Activated CD8-positive, alpha-beta memory T cell treated with anti-CD3 and anti-CD28 coated beads, Interleukin-2, amount 10 ng/mL, durations not matched to agents 7 days and 5 days (primary cell): ENCODE measurements at places on chromosomes 6 and 20. TPM values are rescaled to one million over a fixed set of nuclear protein-coding genes. Genes with fewer than 3 reads are reported as not detected.

GRCh38 chr20:12255461-12255970, 337.8 kb downstream of the BTBD3 start:
- no peaks in the 10 kb centered on the region for H3K27me3 ChIP-seq
- no peaks in the 10 kb centered on the region for H3K36me3 ChIP-seq
- H3K4me3 ChIP-seq, result no peak overlapping the region
- DNase-seq, result no peak

PFDN6 gene
- total RNA-seq, result 90.3 TPM

GRM4 gene
- not detected for total RNA-seq

CLDN20 gene
- total RNA-seq, result not detected

DNA sequence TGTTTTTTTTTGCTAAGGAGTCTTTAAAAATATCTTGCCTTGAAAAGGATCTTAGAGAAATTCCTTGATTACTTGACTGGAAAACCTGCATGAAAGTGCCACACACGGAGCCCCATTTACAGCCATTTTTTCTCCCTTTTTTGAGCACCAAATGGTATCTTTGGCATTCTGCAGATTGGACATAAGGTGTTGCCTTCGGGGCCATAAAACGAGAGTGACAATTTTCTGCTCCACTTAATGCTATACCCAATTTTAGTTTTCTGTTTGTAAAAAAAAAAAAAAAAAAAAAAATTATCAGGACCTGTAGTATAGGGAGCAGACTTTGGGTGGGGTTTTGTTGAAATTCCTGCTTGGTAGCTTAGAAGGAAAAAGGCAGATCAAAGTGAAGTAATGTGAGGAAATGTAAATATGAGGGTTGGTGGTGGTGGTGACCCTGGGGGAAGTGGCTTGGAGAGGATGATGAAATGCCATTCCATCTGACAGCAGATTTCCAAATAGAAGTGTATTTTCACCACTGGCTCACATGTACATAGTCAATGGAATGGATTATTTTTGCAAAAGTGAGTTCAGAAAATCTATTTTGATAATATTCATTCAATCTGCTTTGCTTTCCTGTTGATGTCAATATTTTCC, 212.1 kb upstream of the SOX4 start:
- H3K4me1 ChIP-seq, result no peaks in the 10 kb centered on the region
- no peak for DNase-seq
- H3K27me3 ChIP-seq, result no peaks in the 10 kb centered on the region
- H3K27ac ChIP-seq, result no peak overlapping the region

TFAP2B gene
- not detected for total RNA-seq

DNA sequence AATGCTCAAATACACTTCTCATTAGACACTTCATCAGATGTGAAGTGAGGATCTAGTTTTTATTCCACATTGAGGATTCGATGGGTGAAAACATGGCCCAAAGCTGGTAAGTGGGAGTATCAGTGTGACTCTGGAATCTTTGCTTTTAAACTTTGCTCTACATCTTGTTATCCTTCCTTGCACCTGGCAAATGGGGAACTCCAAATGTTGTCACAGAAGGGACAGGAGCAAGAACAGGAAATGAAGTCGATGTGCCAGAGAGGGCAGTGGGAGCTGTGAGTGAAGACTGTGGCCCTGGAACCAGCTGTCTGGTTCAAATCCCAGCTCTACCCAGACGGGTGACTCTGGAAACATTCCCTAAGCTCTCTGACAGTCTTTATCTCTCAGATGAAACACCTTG, 86.7 kb upstream of the AGPAT4 start:
- H3K36me3 ChIP-seq, result peaks cover 3% of the 10 kb centered on the region
- no peak overlapping the region for H3K4me3 ChIP-seq

DNA sequence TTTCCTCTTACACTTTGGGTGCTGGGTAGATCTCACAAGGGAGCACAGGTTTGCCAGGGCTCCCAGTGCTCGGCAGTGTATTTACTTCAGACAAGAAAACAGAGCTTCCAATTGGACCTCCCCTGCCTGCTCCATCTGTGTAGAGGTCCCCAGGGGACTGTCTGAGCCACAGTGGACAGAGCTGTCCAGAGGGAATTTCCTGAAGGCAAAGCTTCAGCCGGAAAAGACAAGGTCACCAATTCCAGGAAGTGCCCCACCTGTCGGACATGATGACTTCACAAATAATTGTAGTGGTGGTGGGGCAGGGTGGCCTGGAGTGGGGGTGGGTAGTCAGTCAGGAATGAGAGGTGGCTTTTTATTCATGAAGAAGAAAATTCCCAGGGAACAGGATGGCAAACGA, 18.6 kb downstream of the ADGRF5 start:
- no peaks in the 10 kb centered on the region for H3K27me3 ChIP-seq
- H3K27ac ChIP-seq, result no peak overlapping the region
- H3K36me3 ChIP-seq, result no peaks in the 10 kb centered on the region
- no peak for DNase-seq

DNA sequence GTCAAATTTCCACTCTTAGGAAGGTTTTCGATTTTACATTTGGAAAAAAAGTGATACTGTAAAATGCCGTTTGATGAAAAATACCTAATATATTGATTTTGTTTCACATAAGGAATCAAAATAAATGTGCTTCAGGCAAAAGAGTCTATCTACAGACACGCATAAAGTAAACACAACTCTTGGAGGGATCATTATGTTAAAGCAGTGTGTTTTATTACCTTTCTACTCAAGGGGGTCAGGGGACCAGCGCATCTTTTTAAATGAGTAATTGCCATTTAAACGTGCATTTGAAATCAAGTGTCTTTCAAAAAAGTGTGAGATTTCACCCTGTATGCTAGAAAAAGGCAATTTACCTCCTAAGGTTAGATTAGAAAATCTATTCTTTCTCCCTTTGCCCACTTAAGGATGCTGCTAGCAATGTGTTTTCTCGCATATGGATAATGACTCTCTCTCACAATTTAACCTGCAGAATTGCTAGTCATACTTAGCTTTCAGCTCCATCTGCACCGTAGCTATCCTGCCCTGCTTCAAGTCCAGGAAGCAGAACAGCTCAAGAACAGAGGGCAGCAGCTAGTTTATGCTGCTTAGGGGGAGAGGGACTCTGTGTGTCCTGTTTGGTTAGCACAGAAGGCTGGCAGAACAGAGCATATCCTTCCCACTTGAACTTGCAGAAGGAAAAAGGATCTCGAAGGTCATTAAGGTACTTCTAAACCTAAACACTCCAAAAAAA, 35.0 kb downstream of the NKAIN2 start:
- H3K27me3 ChIP-seq, result no peaks in the 10 kb centered on the region
- no peak overlapping the region for H3K4me3 ChIP-seq
- no peaks in the 10 kb centered on the region for H3K36me3 ChIP-seq

COL10A1 gene
- not detected for total RNA-seq

- H3K36me3 ChIP-seq, result no peaks in the 10 kb centered on the region
- no peak overlapping the region for H3K4me3 ChIP-seq
- no peaks in the 10 kb centered on the region for H3K4me1 ChIP-seq
- DNase-seq, result no peak
- peaks cover 21% of the 10 kb centered on the region for H3K27me3 ChIP-seq
- no peak overlapping the region for H3K27ac ChIP-seq
Observed at GRCh38 chr6:13072686-13073347, 255.5 kb downstream of the TBC1D7 start.

GRCh38 chr20:24572862-24573261, 103.4 kb downstream of the SYNDIG1 start:
- H3K36me3 ChIP-seq, result no peaks in the 10 kb centered on the region
- DNase-seq, result no peak
- no peaks in the 10 kb centered on the region for H3K27me3 ChIP-seq
- H3K27ac ChIP-seq, result no peak overlapping the region
- no peak overlapping the region for H3K4me3 ChIP-seq

DNA sequence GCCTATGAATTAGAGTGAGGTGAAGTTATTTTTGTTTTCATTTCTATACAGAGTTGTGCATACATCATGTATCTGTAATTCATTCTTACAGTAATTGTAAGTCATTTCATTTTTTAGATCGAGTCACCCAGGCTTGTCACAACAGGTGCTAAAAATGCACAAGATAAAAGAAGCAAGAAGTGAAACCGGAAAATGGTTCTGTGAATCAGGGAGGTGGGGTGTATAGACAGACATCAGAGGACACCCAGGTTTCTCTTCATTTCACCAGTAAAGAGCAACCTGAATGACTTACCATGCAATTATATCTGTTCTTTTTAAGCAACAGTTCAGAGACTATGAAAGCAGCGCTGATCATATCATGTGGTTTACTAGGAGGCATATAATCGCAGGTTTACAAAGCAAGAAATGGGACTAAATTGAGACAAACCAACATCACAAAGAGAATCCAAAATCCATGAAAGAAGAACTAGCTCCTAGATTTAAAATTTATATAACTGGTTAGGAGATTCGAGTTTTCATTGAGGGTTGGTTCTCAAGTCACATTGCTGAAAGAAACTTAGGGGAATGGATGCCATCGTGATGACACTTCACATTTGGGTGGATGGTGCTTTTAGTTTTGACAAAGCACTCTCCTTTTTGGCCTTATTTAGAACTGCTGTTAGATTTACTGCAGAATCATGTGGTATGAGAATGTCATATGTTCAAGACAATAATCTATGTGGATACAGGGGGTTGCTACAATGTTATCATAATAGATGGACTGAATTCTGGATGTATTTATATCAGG, 27.9 kb upstream of the TBC1D7 start:
- H3K36me3 ChIP-seq, result no peaks in the 10 kb centered on the region
- peaks cover 50% of the 10 kb centered on the region for H3K4me1 ChIP-seq
- H3K27me3 ChIP-seq, result no peaks in the 10 kb centered on the region
- H3K27ac ChIP-seq, result peak overlapping the region; percentile 96
- peak overlapping the region; percentile 65 for H3K4me3 ChIP-seq

DNA sequence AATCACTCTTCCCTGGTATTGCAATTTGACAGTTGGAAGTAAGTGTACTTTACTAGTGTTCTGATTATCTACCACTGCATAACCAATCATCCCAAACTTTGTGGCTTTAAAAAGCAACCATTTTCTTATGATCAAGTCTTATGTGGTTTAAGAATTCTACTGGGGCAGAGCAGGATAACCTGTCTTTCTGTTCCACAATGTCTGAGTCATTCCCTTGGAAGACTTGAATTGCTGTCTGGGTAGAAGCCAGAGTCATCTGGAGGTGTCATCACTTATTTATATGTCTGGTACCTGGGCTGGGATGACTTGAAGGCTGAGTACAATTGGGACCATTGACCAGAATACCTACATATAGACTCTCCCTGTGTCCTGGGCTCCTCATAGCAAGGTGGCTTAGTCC, 644.3 kb downstream of the HDGFL1 start:
- DNase-seq, result no peak
- no peaks in the 10 kb centered on the region for H3K27me3 ChIP-seq
- H3K27ac ChIP-seq, result no peak overlapping the region

GRCh38 chr6:138486249-138487101, 12.8 kb downstream of the NHSL1 start:
- DNase-seq, result no peak
- no peak overlapping the region for H3K27ac ChIP-seq
- peaks cover 2% of the 10 kb centered on the region for H3K4me1 ChIP-seq
- H3K27me3 ChIP-seq, result peaks cover 20% of the 10 kb centered on the region
- H3K4me3 ChIP-seq, result no peak overlapping the region

STMND1 gene
- total RNA-seq, result not detected

DNAH8 gene
- total RNA-seq, result 0.12 TPM

- no peak overlapping the region for H3K27ac ChIP-seq
- DNase-seq, result no peak
- H3K36me3 ChIP-seq, result no peaks in the 10 kb centered on the region
- no peak overlapping the region for H3K4me3 ChIP-seq
- no peaks in the 10 kb centered on the region for H3K4me1 ChIP-seq
Observed at GRCh38 chr6:66496659-66497058, 789.6 kb upstream of the EYS start.

DNA sequence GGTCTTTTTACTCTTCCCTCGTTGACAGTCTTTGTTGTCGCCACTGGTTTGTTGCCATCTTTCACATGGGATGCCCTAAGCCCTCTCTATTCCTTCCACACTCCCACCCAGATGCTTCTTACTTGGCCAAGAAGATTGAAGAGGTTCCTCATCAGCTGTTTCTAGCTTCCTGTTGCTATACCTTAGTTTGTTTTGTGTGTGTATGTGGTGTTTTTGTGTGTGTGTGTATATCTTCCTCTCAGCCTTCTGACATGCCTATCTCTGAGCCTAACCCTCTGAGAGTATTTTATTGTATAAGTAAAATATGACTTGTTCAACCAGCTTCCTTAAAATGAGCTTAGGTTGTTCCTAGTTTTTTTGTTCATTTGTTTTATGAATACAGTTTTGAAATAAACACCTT, 35.9 kb downstream of the ENPP1 start:
- no peak overlapping the region for H3K27ac ChIP-seq
- DNase-seq, result no peak
- H3K27me3 ChIP-seq, result peaks cover 32% of the 10 kb centered on the region
- H3K4me1 ChIP-seq, result no peaks in the 10 kb centered on the region
- no peak overlapping the region for H3K4me3 ChIP-seq
- no peaks in the 10 kb centered on the region for H3K36me3 ChIP-seq

DNA sequence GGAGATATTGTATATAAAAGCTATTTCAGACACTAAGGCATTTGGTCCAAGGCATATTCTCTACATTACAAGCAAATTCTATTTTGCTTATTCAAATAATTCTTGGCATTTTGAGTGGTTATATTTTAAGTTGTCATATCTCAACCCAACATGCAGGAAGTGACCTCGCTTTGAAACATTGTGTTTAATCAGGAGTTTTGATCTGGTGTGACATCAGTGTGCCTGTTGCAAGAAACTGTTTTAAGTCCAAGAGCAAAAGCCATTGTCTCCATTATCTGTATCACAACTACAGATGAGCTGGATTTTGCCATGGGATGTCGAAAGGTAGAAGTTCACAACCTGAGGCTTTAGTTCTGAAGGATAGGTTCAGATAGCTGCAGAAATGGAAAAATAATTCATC, 509.9 kb upstream of the ID4 start:
- no peaks in the 10 kb centered on the region for H3K27me3 ChIP-seq
- H3K4me3 ChIP-seq, result no peak overlapping the region
- H3K4me1 ChIP-seq, result no peaks in the 10 kb centered on the region
- no peak overlapping the region for H3K27ac ChIP-seq
- H3K36me3 ChIP-seq, result no peaks in the 10 kb centered on the region

DNA sequence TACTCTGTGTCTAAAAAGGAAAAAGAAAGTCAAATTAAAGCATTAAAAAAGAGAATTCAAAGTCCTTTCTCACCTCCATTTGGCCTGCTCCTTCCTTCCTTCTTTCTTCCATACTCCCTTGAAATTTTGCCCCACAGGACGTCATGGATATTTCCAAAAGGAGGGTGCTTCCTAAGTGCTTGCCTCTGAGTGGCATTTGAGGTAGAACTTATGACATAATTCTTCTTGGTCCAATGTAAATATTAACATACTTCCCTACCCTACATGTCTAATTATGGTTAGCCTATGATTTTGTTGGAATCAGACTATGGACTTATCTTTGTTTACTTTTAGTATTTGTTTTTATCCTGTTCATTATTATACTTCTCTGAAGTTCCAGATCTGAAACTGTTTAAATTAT, 132.3 kb downstream of the PFDN4 start:
- H3K27me3 ChIP-seq, result no peaks in the 10 kb centered on the region
- no peak overlapping the region for H3K4me3 ChIP-seq
- no peak for DNase-seq
- H3K36me3 ChIP-seq, result peaks cover 2% of the 10 kb centered on the region
- H3K4me1 ChIP-seq, result peaks cover 2% of the 10 kb centered on the region
